AML-193 (cell line): ENCODE measurements at places on chromosomes 13 and 19.

- DNase-seq = no peak
Measured at GRCh38 chr13:60158321-60158801, 5.4 kb downstream of the DIAPH3 start.

DNA sequence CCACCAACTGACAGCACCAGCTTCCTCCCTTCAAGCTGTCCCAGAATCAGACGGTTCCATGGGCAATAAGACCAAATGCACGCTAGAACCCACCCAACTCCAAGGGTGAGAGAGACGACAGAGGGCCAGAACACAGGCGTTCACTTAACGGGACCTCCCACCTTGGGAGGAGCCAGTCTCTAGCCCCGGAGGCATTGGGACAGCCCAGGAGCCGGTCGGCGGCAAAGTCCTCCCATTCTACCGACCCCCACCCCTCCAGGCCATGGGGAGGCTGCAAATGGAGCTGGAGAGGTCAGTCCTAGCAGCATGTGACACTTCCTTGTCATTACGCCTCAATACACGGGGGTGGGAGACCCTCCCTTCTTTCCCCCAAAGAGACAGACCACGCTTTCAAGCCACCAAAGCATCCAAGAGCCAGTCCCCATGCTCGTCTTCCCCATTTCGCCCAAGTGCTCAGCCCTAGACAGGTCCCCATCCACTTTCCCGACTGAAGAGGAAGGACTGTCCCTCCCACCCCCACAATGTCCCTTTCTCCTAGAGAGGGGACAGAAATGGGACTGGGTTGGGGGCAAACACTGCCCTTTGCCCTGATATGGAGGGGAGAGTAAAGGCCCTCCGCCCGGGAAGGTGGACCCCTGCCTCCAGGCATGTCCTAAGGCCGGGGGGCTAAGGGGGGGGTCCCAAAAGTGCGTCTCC lies 964 bp downstream of the KHSRP start:
- peak; percentile 11 for DNase-seq

- DNase-seq = no peak
Measured at GRCh38 chr19:9673912-9674662, 813 bp downstream of the ZNF562 start.

DNA sequence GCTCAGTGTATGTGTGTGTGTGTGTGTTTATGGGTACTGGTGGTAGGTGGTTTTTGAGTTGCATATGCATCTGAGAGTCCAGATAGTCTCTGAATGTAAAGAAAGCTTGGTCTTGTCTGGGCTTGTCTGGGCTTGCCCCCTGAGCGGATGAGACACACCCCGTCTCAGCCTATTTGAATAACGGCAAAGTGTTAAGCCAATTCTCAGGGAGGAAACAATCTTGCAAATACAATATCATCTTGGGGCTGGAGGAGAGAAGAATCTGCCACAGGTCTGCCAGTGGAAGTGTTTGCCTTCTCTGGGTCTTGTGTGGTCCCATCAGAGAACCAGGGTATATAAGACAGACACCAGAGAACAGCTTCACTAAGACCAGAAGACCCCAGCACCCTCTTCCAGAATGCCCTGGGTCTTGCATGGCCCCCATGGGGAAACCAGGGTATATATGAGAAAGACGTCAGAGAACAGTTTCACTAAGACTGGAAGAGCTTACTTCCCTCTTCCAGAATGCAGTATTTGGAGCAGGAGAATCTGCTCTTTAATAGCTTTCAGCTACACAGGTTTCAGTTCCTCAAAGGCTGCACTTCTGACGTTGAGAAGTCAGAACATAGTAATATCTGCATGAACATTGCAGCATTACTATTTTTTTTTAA lies 13.3 kb downstream of the CD70 start:
- no peak for DNase-seq

DNA sequence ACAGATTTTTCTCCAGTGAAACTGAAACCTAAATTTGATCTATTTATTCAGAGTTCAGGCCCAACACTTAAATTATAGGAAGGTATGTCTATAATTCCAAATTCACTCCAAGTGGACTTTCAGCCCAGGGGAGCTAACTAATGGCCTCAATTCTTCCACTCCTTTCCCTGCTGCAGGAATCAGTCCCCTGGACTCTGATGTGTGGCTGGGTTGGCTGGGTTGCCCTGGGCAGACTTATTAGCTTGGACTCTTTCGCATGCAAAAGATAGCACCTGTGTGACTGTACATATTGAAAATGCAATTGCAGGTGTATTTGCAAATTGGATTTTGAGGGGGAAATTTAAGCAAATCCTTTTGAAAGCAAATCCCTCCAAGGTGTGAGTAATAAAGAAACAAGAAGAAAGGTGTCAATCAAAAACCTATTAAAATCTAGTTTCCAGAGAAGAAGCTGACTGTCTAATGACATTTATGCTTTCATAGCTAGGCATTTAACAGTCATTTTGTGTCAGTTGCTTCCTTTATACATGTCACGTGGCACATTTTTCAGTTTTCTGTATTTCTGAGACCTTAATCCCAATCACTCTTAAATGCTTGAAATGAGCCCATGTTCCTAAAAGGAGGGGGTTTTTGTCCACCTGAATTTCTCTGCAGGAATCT lies 42.7 kb downstream of the KLF5 start:
- no peak for DNase-seq

- DNase-seq = no peak
Measured at GRCh38 chr13:99357131-99357596, 50.0 kb upstream of the GPR183 start.

DNA sequence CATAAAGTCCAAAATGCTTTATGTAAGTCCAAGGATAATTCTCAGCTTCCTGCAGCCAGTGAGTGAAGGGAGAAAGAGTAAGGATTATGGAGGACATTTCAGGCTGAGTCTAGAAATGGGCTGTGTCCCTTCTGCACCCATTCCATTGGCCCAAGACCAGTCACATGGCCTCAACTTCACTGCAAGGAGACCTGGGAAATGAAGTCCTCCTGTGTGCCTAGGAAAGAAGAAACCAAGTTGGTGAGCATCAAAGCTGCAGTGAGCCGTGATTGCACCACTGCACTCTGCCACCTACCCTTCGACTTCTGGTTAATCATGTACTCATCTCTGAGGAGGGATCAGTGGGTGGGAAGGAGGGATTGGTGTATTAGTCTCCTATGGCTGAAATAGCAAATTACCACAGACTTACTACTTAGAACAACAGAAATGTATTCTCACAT lies 3.6 kb upstream of the CD37 start:
- peak; percentile 47 for DNase-seq

GRCh38 chr13:112603641-112604225 lies 15.8 kb upstream of the TUBGCP3 start:
- no peak for DNase-seq

DNA sequence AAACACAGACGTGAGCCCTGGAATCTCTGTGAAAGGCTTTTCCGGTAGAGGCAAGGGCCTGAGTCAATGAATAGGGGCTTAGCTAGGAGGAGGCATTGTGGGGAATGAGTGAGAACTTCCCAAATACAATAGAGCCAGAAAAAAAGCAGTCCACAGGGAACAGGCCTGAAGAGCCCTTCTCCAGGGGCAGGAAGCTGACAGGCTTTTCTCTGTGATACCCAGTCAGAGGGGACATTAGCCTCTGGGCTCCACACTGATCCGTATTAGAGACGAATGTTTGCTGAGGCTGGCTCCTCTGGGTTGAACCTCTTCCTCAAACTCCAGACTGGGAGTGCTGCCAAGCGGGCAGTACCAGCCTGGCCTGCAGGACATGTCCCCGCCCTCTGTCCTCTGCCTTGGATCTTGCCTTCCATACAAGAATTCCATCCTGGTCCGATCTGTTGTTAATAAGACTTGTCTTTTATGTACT lies 2.3 kb downstream of the DHRS12 start:
- no peak for DNase-seq

DNA sequence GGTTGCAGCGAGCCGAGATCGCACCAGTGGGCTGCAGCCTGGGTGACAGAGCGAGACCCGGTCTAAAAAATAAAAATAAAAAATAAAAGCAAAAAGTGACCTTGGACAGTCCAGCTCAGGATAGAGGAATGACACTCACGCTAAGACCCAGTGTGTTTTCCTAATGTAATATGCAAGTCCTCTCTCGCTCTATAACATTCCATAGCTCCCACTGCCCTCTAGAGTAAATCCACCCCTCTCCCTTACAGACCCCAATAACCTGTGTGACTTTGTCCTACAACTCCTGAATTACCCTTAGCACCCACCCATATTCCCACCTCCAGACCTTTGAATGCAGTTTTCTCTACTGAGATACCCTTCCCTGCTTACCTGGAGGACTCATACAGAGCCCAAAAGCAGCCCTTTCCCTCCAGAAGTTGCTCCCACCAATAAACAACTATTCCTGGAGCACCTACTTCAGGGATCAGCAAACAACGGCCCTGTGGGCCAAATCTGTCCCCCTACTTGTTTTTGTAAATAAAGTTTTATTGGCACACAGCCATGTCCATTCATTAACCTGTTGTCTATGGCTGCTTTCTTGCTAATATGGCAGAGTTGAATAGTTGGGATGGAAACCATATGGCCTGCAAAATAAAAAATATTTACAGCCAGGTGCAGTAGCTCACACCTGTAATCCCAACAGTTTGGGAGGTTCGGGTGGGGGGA lies 39.8 kb upstream of the PTPRS start:
- no peak for DNase-seq

GRCh38 chr19:55406826-55407549 lies 600 bp downstream of the UBE2S start:
- DNase-seq = no peak

DNA sequence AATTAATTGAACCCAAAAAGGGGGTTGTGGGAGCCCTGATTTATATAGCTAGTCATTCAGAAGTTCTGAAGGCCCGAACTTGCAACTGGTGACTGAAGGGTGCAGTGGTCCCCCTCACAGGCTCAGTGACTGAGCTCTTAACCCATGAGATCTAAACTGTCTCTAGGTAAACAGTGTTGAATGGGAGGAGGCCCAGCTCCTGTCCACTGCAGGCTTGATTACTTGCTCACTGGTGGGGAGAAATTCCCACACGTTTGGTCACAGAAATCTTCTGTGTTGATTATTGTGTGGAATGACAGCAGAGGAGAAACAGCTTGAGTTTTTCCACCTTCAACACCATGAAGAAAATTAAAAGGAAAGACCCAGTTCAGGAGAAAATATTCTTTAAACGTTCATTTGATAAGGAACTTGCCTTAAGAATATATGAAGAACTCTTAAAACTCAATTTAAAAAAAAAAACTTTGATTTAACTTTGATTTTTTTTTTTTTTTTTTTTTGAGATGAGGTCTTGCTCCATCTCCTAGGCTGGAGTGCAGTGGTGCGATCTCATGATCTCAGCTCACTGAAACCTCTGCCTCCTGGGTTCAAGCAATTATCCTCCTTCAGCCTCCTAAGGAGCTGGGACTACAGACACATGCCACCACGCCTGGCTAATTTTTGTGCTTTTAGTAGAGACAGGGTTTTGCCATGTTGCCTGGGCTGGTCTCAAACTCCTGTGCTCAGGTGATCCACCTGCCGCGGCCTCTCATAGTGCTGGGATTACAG lies 249.3 kb downstream of the UQCRFS1 start:
- no peak for DNase-seq

DNA sequence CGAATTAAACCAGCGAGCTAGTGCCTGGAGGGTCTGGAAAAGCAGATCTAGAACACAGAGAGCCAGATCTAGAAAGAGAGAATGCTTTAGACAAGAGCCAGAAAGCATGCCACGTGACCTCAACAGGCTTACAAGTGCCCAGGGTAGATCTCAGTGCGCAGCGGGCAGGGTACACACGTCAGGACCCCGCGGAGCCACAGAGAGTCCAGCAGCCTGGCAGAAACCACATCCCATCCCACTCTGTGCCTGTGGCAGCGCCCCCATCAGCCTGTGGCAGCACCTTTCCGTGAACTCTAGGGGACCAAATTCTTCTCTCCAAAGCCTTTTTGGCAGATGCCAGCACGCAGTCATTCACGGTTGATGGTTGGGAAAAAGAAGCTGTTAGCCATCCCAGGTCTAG lies 5.9 kb downstream of the ARHGEF1 start:
- DNase-seq = no peak

GRCh38 chr19:39736088-39736487 lies 1.7 kb downstream of the CLC start:
- no peak for DNase-seq

GRCh38 chr13:52366291-52366690 lies 39.7 kb downstream of the THSD1 start:
- DNase-seq = no peak

GRCh38 chr13:37602733-37603381 lies 4.3 kb upstream of the POSTN start:
- DNase-seq = peak; percentile 38

DNA sequence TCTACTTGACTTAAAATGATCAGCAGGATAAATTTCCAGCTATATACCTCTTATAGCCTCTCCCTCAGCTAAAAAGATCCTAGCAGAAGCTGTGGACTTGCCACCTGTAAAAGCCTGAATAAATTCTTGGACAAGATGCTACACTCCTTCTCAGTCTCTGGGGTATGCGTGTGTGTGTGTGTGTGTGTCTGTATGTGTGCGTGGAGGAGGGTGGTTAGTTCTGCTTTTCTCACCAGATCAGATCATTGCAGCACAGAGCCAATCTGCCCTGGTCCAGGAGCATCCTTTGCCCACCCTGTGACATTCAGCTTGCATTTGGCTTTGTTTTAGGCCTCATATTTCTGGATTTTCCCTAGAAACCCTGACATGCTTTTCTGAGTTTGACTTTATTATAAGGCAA lies 438.3 kb downstream of the RFC3 start:
- no peak for DNase-seq

DNA sequence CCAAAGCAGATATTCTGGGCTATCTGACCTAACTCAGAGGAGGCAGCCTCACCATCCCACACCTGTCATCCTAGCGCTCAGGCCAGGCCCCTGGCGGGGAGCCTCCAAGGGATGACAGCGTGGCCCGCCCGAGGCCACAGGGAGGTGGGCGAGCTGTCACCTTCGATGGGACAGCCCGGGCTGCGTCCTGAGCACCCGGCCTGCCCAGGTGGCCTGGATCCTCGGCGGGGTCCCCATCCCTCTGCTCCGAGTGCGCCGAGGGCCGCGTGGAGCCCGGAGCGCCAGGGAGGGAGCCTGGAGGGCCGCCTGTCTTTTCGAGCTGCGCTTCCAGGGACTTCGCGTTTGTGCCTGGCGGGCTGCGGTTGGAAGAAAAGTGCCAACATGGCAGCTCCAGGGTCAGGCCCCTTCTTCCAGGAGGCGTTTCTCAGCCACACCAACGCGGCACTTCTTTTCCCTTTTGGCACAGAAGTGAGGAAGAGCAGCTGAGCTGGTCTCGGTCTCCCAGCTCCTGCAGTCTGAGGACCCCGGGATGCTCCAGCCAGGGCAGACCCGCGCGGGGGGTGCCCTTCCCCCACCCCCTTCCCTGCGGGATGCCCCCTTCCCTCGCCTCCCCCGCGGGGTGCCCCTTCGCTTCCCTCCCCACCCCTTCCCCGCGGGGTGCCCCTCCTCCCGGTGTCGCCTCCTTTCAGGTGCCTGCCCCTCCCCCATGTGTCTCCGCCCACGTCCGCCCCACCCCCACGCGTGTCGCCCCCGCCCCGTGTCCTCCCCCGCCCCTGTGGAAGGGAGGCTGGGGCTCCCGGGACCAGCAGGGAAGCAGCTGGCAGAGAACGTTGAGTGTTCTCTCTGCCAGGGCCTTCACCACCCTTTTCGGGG lies 42.3 kb downstream of the GJA3 start:
- peak; percentile 15 for DNase-seq

GRCh38 chr13:91122766-91123165 lies 224.7 kb upstream of the MIR17HG start:
- no peak for DNase-seq
